ENCODE measurements at places on chromosomes 6 and 20.

GRCh38 chr6:39956936-39957335, 22.7 kb upstream of the MOCS1 start:
- DNase-seq = no peak

- DNase-seq = no peak
Measured at GRCh38 chr6:153081914-153082313, 49.2 kb downstream of the RGS17 start.

DNA sequence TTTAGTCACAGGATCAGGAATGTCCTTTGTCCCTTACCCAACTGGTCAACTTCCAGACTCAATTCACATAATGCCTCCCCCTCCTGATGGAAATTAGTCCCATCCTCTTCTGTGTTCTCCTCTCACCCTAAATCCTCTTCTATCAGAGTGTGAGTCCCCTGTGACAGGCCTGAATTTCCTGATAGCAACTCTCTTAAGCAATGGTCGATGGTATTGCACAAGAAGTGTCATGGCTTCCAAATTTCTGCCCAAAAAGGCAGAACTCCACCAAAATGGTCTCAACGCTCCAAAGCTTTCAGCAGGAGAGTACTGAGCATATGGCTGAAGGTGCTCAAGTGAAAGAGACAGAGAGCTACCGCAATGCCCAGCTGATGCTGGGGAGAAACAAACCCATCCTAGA, 2.4 kb downstream of the PREP start:
- no peak for DNase-seq

DNA sequence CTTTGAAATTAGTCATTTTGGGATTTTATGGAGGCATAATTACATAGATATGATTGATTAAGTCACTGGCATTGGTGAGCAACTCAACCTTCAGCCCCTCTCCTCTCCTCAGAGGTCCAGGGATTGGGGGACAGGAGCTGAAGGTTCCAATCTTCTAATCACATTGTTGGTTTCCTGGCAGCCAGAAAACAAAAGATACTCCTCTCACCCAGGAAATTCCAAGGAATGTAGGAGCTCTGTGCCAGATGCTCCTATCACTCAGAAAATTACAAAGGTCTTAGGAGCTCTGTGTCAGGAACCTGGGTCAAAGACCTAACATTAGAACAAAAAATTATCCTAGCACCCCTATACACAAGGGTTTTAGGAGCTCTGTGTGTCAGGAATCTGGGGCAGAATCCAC, 679.7 kb upstream of the ID4 start:
- DNase-seq = no peak

GRCh38 chr6:130525408-130525807, 159.6 kb downstream of the TMEM200A start:
- DNase-seq = no peak

DNA sequence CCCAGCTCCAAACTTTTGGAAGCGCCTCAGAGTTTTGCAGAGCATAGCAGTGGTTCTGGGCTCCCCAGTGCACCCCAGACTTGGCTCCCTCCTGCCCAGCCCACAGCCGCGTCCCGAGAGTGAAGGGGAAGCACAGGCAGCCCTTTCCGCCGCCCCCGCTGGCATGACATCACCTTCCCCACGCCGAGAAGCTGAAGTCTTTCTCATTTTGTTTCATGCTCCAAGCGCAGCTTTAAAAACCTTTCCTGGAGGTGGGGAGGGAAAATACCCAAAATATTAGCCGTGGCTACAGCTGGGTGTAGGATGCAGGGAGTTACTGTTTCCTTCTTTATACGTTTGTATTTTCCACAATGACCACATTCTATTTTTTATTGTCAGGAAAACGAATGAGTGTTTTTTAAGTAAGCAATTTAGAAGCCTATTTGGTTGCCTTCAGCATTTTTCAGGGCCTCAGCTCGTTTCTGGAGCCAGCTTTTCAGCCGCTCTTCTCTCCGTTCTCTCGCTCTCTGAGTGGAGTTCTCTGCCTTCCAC, 72.9 kb downstream of the SNX5 start:
- DNase-seq = peak; percentile 4

DNA sequence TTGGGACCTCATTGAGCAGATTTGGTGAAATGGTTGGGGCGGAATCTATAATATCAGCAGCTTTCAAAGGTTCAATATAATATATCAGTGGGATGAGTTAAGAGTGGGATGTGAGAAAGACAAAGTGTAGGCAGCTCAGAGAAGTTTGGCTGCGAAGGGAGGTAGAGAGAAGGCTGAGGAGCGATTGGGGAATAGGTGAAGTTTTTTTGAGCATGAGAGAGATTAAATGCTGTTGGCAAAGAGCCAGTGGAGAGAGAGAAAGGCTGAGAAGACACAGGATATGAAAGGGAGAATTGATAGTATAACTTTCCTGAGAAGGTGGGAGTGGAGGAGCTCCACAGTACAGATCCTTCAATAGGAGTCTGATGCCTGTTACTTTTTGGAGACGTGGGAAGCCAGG, 12.1 kb upstream of the SERINC3 start:
- DNase-seq = no peak

GRCh38 chr6:22025468-22026163, 271.2 kb downstream of the PRL start:
- DNase-seq = peak; percentile 10

DNA sequence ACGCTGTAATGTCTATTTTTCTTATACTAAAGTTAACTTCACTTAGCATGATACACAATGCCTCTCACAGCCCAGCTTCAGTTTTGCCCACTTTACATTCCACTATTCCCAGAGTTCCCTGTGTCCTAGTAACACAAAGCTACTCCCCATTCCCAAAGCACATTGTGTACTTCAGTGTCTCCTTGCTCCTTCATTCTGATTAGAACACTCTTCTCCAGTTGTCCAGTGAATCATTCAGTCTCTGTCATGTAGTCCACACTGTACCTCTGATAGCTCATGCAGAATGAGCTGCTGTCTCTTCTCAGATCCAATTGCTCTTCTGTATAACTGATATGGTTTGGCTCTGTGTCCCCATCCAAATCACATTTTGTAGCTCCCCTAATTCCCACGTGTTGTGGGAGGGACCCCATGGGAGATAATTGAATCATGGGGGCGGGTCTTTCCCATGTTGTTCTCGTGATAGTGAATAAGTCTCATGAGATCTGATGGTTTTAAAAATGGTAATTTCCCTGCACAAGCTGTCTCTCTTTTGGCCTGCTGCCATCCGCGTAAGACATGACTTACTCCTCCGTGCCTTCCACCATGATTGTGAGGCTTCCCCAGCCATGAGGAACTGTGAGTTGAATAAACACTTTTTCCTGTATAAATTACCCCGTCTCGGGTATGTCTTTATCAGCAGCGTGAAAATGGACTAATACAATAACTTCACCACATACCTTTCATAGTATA, 2.1 kb upstream of the TMX4 start:
- DNase-seq = no peak

GRCh38 chr6:169427856-169428255, 174.2 kb upstream of the THBS2 start:
- DNase-seq = no peak

DNA sequence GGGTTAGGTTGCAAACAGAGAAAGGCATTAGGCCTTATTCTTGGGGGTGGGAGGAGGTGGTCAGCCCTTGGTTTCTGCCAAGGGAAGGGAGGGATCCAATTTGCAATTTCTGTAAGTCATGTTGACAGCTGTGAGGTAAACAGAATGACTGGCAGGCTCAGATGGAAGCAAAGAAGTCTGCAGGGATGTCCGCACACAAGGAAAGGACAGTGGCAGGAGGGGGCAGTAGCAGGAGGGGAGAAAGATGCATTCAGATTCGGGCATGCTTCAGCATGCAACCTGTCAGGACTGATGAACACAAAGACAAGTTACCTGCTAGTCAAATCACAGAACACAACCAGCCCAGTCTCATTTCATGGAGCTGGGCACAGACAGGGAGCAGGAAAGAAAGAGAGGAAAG, 217.9 kb upstream of the FOXA2 start:
- no peak for DNase-seq

DNA sequence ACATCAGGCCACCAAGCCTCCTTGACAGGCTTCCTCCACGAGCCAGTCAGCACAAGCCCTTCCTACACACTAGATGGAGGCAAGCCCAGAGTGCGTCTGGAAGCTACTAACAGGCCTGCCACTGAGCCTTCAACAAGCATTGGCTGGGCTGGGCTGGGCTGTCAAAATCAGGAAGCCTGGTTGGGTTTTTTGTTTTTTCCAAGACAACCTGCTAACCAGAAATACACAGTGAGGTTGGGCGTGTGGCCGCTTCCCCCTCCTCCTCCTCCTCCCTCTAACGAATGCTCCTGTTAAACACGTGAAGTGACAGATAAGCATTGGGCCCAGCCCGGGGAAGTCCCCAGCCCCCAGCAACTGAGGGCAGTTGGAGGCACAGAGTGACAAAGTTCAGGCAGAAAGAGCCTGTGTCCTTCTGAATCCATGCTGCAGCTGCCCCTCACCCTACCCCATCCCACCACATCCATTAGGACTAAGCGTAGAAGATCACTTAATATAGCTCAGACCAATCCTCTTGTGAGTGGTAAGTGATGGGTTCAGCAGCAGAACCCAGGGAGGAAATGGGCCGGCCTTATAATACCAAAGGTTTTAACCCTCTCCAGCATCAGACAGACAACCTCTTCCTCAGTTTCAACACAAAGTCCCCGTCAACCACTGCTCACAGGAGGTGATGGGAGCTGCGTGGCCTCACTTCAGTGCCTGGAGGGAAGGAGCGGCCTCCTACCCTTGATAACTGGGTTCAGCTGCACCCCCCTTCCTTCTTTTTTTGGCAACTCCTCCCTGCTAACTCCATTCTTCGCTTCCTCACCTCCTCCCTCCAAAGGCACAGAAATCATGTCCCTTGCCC, 1.1 kb downstream of the NFATC2 start:
- DNase-seq = peak; percentile 91

DNA sequence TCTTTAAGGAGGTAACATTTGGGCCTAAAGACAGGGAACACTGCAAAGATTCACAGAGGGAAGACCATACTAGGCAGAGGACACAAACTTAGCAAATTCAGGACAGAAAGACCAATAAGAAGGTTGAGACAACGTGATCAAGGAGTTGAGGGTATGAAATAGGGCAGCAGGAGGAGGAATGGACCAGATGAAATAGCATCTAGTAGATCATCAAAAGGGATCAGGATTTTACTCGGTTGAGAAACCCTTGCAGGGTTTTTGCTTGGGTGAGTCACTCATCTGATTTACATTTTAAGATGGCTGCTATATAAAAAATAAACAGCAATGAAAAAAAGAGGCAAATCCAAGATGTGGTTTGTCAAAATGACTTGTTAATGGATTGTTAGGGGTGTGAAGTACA, 4.7 kb downstream of the BCLAF1 start:
- DNase-seq = peak; percentile 37

- no peak for DNase-seq
Measured at GRCh38 chr6:27375613-27376079, 12.9 kb upstream of the ZNF391 start.

GRCh38 chr6:3516092-3516491, 59.2 kb upstream of the SLC22A23 start:
- no peak for DNase-seq

DNA sequence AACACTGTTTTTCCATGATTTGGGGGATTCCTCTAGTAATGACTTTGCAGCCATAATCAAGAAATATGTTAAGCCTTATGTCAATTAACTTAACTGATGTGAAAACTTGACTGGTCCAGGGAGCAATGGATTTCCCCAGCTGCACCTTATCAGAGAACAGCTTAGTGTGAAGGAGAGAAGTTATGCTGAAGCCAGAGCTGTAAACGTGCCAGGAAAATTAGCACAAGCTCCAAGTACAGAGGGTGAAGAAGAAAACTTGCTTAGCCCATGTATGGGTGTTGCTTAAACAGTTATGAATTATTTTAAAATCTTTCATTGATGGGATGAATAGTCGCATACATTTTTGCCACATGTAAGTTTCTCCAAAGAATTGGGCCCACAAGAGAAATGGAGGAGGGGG, 214.9 kb upstream of the RNF217 start:
- DNase-seq = no peak

DNA sequence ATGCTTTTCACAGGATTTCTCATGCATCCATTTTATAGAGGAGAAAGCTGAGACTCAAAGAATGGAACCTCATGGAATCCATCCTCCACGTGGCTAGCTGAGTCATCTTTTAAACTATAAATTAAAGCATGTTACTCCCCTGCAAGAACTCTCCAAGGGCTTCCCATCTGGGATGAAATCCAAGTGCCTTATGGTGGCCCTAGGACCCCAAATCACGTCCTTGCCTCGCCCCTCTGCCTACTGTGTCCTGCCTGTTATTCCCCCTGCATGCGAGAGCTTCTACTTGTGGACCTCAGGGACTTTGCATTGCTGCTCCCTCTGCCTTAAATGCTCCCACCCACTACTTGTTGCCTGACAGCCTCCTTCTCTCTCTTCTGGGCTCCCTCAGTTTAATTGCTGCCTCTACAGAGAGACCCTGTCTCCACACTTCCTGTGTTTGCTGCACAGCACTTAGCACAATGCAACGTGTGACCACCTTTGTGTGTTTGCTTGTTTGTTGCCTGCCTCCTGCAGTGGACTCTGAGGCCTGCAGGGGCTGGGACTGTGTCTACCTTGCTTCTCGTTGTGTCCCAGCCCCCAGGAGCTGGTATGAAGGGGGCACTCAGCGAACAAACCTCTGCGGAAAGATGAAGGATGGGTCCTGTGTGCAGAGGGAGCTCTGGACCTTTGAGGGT, 39.4 kb downstream of the TOX2 start:
- no peak for DNase-seq

DNA sequence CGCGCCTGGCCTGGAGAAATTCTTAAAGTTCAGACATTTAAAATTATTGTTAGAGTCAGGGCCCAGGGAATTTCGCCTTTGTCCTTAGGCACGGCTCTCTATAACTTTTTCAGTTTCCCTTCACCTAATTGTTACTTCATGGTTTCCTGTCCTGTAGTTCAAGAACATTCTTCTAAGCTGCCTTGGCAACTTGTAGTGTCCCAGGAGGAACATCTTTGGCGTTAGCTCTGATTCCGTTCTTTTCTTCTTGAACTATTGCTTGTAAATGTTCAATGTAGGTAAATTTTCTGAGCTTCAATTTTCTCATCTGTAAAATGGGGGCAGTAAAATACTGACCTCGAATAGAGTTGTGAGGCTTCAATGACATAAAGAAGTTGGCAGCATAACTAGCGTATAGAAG, 41.8 kb downstream of the TIAM2 start:
- DNase-seq = no peak

DNA sequence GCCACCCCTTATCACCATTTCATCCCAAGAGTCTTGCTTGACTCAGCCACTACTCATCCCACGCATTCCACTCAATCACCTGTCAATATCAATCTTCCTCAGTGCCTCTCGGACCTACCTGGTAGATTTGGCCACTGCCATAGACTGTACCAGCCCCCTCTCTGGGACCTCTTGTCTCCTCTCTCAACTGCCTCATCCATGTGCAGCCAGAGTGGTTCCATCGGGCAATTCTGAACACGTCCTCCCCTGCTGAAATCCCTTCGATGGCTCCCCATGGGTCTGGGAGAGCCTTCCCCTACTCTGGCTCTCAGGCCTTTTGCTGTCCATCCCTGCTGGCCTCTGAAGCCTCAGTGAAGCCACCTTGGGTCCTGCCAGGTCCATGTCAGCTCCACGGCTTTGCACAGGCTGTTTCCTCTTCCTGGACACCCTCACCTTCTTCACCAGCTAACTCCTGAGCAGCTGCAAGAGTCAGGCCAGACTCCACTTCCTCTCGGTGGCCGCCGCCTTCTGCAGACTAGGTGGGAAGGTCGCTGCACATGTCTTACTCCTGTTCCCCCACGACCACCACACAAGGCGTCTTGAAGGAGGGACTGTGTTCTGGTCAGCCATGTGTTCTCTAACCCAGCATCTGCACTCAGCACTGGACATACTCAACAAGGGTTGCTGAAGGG, 120.4 kb downstream of the TOX2 start:
- no peak for DNase-seq

- no peak for DNase-seq
Measured at GRCh38 chr20:62357187-62357667, 9.9 kb downstream of the LAMA5 start.

Measured in CD4-positive, alpha-beta T cell treated with Interleukin-2 at 100 ng/mL for 4 hours (primary cell).